Renal pelvis (tissue), 12 donors: ENCODE measurements at places on chromosomes 7 and 10.
A peak's percentile ranks its signal among the peaks of the same experiment; 100 is the strongest.

DNA sequence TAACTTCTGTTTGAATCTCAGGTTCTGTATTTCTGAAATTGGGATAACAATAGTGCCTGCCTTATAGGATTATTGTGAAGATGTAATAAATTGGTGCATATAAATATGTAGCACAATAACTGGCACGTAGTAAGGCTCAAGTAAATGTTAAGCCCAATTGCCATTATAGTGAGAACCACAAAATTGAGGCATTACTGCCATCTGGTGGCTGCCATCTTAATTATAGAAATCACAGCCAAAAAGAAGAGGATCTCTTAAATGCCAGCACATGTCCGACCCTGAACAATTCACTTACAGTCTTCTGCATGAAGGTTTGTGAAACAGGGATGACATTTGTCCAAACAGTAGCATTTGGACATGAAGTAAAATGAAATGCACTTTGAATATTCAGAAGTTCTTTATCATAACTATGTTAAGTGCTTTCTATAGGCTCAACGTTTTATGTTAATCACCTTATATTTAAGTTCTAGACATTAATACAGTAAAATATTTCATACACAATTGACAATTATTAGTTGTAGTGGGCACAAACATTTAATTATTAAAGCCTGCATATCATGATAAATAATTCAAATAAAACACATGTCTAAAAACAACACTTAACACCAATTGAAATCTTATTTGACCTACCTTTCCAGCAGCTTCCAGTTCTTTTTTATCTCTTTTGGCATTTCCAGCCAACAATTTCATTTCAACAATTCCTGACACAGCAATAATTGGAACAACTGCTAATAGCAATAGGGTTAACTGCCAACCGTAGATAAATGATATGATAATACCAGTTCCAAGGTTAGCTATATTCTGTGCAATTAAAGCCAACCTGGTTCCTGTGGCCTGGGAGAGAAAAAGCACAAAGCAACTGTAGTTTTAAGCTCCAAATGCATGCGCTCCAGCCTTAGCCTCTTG, 58.5 kb downstream of the ABCB4 start:
- DNase-seq = peak; percentile 43

GRCh38 chr10:93478873-93479272, 3.3 kb downstream of the MYOF start:
- no peak for DNase-seq

DNA sequence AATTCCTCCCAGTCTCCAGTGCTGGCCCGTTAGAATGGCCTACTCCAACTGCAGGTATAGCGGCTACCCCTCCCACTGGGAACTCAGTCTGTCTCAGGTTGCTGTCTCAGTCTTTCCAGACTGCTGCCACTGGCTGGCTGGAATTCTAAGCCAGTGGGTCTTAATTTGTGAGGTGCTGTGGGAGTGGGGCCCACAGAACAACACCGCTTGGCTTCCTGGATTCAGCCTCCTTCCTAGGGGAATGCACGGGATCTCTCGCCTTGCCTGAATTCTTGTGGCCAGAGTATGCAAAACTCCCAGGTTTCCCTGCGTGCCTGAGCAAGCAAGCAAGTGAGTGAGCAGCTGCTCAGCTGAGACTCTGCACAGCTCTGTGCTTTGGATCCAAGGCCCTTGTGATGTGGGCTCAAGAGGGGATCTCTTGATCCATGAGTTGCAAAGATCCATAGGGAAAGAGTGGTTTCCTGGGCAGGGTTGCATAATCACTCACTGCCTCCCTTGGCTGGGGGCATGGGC, 41.5 kb upstream of the GPR141 start:
- no peak for DNase-seq

- no peak for DNase-seq
Observed at GRCh38 chr10:59303018-59303417, 59.3 kb downstream of the FAM13C start.

DNA sequence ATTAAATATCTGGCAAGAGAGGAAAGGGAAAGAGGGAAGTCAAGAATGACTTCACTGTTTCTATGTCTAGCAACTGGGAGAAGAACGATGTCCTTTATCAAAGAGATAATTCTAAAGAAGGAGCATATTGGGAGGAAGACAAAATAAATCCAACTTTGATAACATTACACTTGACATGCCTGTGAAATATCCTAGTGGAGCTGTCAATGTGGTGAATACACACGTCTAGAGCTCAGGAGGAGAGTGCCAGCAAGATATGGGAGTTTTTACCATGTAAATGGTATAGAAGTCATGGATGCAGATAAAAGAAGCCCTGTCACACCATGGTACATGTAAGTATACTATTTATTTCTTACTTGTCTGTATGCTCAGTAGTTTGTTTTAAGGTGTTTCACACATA, 356.7 kb downstream of the HPSE2 start:
- DNase-seq = no peak

GRCh38 chr7:34026481-34027190, 121.3 kb downstream of the BMPER start:
- no peak for DNase-seq

DNA sequence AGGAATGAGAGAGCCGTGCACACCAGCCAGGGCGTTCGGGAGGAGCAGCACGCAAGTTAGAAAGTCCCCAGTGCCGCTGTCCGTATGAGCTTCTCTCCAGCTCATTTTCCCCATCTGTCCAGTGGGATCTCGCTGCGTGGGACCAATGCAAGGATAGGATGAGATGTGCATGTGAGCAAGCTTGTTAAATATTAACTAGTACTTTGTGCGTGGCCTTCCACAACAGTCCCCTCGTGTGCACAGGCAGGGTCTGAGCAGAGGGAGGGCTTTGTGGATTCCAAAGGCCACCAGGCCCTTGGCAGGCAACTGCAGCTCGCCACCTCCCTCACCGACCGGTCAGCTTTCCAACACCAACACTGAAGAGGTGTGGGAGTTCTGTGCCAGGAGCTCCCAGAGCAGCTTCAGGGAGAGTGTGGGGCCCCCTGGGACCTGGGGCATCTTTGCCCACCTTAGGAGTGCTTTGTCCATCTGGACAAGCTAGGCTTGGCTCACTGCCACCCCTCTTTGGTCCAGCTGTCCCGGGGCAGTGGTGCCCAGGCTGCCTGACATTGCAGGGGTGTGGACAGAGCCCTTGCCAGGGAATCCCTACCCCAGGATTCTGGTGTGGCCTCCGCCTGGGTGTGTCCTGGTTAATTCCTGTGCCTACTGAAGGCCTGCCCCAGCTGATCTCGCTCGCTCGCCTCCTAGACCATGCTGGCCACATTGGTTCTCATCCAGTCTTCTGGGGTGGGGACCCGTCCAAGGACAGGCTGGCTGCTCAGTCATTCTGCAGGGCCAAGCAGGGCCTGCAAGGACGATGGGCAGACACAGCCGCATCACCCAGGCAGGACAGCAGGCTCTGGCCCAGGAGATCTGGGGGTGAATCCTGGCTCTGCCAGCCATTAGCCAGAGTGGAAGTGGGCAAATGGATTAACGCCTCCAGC, 5.3 kb downstream of the FAM20C start:
- no peak for DNase-seq

GRCh38 chr7:33183504-33183903, 54.1 kb downstream of the BBS9 start:
- peak; percentile 7 for DNase-seq

- DNase-seq = no peak
Observed at GRCh38 chr7:69624435-69625230, 26.4 kb downstream of the AUTS2 start.

- no peak for DNase-seq
Observed at GRCh38 chr7:51455086-51455485, 138.5 kb upstream of the COBL start.

- no peak for DNase-seq
Observed at GRCh38 chr7:50330254-50330653, 25.7 kb downstream of the IKZF1 start.

DNA sequence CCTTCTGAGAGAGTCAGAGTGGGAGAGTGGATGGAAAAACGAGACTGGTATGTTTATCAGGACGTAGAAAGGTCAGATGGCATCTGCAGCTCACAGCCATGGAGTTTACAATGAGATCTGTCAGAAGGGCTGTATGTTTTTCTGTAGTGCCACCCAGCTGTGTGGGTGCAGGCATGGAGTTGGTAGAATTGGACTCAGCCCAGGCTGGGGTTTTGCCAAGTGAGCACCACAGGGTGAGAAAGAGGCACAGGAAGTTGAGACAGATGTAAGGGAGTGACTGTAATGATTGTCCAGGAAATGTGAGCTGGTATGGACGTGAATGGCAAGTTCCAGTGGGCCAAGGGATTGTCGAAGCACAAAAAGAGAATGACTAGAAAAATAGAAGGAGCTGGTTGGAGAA, 9.1 kb upstream of the ZYX start:
- DNase-seq = no peak

DNA sequence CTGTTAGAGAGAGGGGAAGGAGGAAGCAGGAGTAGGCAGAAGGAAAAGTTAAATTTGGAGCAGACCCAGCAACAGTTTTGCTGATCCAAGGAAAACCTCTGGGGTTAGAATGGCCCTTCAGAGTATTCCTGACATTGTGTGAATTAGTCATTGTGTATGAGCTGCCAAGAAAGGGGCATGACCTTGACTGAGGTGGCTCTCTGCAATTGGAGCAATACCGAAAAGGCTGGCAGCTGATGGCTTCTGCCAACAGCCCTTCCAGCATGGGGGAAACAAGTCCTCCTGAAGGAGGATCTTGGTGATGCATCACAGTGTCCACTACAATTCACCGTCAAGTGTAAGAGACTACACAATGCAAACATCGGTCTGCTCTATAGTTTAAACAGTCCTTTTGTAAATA, 20.6 kb upstream of the WASL start:
- no peak for DNase-seq

DNA sequence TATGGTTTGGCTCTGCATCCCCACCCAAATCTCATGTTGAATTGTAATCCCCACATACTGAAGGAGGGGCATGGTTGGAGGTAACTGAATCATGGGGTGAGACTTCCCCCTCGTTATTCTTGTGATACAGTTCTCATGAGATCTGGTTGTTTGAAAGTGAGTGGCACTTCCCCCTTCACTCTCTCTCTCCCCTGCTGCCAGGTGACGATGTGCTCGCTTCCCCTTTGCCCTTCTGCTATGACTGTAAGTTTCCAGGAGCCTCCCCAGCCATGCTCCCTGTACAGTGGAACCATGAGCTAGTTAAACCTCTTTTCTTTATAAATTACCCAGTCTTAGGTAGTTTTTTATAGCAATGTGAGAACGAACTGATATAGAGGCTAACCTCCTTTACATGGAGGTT, 16.6 kb downstream of the PLPP4 start:
- no peak for DNase-seq

- DNase-seq = no peak
Observed at GRCh38 chr10:125409756-125410155, 249.4 kb upstream of the CTBP2 start.

DNA sequence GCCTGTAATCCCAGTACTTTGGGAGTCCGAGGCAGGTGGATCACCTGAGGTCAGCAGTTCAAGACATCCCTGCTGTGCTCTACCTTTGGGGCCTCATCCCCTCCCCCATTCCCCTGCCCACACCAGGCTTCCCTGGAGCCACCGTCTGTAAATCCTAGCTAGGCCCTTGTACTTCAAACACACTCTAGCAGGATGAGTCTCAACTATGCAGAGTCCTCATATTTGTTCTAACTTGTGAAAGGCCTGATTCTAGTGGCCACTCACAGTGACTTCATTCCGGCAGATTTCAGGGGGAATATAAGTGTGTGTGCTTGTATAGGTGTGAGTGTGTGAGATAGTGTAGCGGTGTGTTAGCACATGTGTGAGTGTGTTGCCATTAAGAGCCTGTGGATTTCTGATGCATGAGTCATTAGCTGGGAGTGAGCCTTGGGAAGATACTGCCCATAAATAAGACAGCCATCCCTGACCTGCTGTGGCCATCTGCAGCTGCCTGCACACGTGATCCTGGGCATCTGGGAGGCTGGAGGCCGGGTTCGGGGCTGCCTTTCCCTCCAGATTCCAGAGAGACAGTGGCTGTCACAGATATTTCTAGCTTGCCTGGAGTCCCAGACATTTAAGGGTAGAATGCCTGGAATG, 1.7 kb upstream of the NEURL1 start:
- peak; percentile 67 for DNase-seq

- no peak for DNase-seq
Observed at GRCh38 chr10:43132867-43133787, 5.1 kb upstream of the CSGALNACT2 start.
